Stimulated activated CD4-positive, alpha-beta T cell treated with anti-CD3 and anti-CD28 coated beads, Interleukin-4, amount 100 ng/mL, for 48 hours (primary cell): ENCODE measurements at places on chromosomes 13 and 19.
A peak's percentile ranks its signal among the peaks of the same experiment; 100 is the strongest.

DNA sequence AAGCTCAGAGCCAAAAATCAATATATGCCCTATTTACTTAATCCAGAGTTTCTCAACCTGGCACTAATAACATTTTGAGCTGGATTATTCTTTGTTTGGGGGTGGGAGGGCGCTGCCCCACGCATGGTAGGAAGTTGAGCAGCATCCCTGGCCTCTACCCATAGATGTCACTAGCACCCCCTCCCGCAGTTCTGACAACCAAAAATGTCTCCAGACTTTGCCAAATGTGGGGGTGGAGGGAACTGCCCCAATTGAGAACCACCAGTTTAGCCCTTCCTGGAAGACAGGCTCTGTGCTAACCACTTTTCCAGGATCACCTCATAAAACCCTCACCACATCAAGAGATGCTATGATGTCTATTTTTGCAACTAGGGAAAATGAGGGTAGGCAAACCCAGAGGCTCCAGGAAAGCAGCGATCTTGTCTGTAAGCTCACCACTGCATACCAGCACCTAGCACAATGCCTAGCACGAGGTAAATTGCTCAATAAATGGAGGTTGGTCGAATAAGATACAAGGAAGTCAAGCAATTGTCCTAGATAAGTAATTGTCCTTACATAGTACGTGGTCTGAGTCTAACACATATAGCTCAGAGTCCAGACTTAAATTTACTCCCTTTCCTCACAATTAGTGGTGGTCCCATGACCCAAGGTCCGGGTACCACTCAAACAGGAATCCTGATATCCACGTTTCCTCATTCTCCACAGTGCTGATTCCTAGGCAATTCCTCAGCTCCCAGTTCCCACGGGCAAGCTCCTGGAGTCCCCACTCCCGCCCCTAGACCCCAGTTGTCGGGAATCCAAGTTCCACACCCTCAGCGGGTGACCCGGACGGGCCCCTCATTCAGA, 892 bp downstream of the TRIR start:
- DNase-seq = peak; percentile 41

GRCh38 chr13:36445278-36445677, 13.0 kb downstream of the CCNA1 start:
- DNase-seq = no peak

DNA sequence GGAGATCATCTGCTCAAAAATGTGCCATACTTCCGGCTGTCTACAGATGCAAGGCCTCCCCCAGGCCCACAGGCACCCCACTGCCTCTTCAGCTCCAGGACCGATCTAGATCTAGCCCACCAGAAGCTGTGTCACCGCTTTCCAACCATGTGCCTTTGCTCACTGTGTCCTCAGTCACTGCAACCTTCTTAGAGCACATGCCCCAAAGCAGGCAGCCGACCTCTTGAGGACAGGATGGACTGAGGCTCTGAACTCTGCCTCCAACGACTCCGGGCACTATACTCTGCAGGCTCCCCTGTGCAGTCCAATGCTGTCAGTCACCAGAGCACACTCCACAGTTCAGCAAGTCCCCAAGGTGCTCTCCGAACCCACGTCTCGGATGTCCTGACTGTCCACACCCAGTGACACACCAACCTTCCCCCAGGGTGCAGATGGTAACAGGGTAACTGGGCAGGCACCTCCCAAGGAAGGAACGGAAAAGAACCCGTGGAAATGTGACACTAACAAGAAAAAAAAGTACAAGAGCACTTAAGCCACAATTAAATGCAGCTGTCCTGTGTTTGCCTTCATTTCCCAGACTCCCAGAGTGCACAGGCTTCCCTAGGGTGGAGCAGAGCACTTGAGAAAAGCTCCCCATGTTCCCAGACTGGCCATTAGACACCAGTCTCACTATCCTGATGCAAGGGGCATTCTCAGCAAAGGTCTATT, 4.8 kb downstream of the STK24 start:
- no peak for DNase-seq

- no peak for DNase-seq
These were observed 293.7 kb downstream of the PCDH17 start for GRCh38 chr13:57925250-57925649.

DNA sequence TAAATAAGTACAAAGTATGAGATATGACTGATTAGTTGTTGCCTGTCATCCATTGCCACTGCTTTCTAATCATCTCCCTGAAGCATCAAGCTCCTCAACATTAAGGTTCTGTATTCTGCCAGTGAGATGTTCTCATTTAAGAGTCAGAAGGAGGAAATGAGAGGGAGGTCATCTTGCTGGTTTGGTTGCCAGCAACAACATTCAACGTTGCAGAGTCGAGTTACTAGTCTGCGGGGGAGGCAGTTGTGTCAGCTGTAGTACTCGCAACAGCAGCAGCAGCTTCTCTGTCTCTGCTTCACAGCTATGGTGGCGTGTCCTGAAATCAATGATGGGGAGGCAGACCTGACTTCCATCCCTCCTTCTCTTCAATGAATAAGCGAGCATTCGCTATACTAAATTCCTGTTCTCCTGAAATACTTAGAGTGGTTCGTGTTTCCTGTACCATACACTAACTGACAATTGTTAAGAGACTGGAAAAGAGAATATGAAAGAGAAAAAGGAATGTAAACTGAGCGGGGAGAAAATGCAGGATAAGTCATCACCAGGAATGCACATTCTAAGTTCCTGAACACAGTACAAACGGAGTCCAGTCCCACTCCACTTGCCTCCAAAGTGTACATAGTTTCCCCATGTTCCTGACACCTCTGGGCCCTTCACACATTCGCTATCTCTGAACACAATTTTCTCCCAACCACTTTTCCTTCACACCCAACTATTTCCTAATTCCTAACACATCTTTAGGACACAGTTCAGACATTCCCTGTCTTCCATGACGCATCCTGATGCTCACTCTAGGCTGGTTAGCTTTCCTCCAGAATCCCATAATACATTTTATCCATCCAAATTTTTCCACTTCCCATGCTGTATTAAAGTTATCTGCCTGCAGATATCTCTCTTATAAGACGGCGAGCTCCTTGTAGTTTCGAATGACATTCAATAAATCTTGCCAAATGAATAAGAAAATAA, 263.0 kb downstream of the KLF12 start:
- no peak for DNase-seq

DNA sequence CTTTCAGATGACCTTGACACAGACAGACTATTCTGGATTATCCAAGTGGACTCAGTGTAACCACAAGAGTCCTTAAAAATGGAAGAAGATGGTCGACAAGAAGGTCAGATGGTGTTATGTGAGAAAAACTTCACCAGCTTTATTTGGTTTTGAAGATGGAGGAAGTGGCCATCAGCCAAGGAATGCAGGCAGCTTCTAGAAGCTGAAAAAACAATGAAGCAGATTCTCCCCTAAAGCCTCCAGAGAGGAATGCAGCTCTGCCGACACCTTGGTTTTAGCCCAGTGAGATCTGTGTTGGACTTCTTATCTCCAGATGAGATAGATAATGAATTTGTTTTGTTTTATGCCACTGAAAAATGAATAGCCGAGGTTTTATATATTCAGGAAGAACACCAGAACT, 501.5 kb downstream of the DCT start:
- no peak for DNase-seq

DNA sequence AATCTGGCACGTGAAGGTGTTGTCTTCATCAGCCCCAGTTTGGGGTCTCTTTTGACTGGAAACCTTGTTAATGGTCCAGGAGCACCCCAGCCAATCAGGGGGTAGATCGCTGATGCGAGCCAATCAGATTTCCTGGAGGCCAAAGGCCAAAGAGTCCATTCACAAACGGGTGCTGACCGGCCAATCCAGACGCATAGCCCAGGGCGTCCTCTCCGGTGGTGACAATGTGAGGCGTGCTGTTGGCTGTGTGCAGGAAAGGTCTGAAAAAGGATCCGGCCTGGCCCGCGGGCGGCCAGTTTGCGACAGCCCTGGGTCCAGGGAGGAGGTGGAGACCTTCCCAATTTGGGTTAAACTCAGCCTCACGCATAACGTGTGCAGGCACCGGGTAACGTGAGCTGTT, 3.1 kb downstream of the MAST3 start:
- DNase-seq = no peak

GRCh38 chr19:18919900-18920214, 342 bp downstream of the DDX49 start:
- DNase-seq = no peak

- DNase-seq = no peak
These were observed 42.2 kb upstream of the HNRNPA1L2 start for GRCh38 chr13:52599848-52600603.

GRCh38 chr19:49858088-49858985, 7.4 kb downstream of the PTOV1 start:
- DNase-seq = no peak

- DNase-seq = no peak
These were observed 1.0 kb downstream of the EFNA2 start for GRCh38 chr19:1286487-1287353.

DNA sequence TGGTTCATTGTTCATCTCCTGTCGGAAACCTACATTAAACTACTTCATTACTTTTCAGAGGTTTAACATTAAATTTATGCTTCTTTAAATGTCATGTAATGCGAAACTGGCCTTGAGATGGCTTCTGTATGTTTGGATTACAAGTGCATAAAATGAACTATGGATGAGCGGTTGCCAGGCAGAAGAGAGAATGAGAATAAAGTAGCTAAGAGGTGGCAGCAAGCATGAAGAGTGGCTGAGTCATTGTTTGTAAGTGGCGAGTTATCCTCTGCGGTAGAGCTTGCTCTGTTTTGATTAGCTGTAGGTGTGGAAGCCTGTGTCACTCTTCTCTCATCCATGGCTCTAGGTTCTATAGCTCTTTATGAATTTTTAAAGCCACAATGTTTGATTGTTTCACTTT, 1139.6 kb upstream of the PCDH9 start:
- DNase-seq = no peak

DNA sequence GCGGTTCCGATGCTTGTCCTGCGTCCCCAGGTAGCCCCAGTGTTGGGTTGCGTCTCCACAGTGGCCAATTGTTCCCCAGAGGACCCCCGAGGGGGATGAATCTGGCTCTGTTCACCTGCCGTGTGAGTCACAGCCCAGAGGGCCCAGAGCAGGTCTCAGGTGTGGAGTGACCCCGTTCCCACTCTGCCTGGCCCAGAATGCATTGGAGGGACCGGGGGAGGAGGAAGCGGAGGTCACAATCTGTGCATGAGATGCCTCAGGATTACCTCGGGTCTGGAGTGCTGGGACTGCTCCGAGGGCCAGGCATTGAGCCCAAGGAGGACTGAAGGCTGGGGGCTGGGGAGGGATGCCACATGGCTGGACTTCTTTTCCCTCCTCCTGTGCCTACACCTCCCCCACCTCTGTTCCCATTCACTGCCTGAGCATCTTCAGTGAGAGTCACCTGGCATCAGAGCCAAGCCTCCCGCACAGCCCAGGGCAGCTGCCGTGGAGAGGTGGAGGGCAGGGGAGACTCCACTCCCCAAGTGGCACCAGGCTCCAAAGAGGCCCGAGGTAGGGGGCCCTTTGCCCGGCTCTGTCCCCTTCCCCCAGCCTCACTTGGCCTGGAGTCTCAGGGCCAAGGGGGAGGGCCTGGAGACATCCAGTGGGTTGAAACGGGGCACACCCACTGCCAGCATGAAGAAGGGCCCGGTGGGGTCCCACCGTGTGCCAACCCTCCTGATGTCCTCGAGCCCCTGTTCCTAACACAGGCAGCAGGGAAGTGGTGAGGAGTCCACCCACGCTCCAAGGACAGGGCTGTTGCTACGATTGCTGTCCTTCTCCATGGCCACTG, 81.1 kb downstream of the CHST8 start:
- DNase-seq = no peak

DNA sequence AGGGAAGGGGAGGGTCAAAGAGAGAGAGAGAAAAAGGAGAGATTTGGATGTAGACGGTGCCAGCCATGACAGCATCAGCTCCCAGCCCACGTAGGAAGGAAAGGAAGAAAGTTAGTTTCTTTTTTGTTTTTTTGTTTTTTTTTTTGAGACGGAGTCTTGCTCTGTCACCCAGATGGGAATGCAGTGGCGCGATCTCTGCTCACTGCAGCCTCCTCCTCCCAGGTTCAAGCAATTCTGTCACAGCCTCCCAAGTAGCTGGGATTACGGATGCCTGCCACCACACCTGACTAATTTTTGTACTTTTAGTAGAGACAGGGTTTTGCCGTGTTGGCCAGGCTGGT, 27.6 kb downstream of the ELL start:
- DNase-seq = no peak

GRCh38 chr13:113211774-113212173, 2.4 kb downstream of the CUL4A start:
- DNase-seq = no peak

DNA sequence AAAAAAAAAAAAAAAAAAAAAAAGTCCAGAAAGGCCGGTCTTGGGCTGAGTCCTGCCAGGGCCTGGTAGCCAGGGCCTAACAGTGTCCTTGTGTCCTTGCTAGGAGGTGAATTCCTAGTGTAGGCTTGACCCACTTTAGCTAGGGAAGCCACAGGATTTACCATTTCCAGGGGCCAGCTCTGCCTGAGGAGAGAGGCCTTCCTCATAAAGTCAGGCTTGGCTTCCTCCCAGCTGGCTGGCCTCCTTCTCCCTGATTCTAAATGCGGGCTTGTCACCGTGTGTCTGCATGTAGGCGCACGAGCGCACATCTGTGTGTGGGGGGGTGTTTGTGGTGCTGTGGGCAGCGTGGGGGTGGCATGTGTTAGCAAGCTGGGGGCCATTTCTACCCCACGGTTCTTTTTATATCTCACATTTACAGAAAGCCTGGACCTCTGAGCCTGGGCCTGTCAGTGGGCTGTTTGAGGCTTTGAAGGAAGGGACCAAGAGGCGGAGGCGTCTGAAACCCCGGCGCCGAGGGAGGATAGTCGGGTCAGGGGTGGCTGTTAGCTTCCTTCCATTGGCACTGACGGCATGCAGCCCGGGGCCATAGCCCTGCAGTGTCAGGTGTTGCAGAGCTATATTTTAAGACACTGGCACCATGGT, 31.7 kb downstream of the IER2 start:
- DNase-seq = no peak

DNA sequence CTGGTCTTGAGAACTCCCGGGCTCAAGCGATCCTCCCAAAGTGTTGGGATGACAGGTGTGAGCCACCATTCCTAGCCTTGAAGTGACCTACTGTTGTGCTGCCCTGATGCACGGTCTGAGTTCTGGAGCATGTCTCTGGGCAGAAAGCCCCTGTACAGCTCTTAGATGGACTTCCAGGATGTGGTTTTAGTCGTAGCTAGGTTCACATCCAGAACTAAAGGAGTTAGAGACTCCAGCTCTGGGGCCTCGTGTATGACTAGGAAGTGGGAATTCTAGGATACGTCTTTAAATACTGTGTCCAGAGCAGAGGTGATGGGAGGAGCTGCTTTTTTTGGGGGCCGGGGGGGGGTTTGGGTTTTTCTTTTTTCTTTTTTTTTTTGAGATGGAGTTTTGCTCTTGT, 12.2 kb downstream of the UPF1 start:
- DNase-seq = no peak
